ENCODE measurements at places on chromosomes 2 and 18.

- no peak for DNase-seq
Observed at GRCh38 chr2:77999376-77999775, 477.2 kb upstream of the LRRTM4 start.

DNA sequence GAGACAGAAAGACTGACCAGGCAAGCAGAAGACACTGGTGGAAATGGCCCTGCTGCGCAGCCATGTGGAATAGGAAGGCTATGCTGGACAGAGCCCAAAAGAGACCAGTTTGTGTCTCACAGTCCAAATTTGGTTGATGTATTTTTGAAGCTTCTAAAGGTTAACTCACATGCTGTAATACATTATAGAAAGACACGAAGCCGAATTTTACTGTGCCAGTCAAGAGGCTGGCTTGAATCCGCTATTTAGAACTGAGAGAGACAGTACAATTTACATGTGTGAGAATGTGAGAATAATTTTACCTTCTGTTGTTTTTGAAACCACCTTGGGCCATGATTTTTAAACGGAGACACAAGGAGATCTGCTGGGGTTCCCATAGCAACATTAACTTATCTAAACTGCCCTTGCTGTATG, 113.6 kb downstream of the METTL8 start:
- DNase-seq, result no peak

DNA sequence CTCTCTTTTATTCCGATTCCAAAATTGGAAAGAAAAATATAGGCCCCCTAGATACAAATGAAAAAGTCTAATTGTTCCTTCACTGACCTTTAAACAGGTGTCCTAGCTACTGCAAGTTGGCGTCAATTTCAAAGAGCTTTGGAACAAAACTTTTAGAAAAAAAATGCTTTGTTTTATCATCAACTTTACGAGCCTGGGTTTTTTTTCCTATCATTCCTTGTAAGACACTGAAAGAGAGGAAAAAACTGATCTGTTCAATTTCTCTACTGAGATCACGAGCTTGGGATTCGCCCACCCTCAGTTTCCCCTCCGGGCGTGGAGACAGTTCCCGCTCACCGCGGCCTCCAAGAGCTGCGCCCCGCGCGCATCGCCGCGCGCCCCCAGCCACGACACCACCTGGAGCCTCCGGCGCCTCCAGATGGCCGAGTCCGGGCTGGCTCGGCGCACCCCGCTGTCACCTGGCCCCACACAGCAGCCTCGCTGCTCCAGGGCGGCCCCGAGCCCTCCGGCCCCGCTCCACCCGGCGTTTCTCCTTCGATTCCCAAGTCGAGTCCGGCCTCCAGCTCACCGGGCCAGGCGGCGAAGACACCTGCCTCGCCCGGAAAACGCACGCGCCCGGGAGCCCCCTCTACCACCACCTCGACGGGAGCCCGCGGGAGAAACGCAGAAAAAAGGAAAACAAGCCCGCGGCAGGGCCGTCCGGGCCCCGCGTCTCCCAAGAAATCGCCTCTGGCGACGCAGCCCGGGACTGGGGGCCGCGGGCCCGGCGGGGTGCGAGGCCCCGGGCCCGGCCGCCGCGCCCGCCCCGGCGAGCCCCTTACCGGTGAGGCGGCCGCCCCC, 656 bp downstream of the TBC1D8 start:
- no peak for DNase-seq

DNA sequence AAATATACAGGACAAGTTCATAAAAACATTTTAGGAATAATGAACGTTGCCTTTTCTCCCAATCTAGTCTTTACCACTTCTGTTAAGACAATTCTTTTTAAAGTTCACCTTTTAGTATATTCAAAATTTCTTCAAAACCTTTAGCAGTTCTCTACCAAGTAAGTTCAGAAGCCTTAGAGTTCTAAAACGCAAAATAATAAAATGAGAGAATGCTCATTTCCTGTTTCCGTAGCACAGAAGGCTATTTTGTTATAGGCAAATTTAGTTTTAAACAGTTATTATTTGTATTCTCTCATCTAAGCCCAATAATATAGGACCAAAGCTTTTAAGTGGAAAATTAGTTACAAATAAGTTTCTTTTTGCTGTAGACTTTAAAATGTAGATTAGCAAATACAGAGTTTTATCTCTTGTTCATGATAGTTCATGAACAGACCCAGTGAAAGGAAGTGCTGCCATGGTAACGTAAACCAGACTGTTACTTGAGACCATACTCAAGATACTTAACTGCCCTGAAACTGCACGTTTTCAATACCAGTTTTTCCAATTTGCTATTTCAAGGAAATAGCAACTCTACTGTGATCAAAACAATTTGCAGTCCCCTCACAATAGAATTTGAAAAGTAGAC, 173.1 kb upstream of the STON1 start:
- peak; percentile 43 for DNase-seq

DNA sequence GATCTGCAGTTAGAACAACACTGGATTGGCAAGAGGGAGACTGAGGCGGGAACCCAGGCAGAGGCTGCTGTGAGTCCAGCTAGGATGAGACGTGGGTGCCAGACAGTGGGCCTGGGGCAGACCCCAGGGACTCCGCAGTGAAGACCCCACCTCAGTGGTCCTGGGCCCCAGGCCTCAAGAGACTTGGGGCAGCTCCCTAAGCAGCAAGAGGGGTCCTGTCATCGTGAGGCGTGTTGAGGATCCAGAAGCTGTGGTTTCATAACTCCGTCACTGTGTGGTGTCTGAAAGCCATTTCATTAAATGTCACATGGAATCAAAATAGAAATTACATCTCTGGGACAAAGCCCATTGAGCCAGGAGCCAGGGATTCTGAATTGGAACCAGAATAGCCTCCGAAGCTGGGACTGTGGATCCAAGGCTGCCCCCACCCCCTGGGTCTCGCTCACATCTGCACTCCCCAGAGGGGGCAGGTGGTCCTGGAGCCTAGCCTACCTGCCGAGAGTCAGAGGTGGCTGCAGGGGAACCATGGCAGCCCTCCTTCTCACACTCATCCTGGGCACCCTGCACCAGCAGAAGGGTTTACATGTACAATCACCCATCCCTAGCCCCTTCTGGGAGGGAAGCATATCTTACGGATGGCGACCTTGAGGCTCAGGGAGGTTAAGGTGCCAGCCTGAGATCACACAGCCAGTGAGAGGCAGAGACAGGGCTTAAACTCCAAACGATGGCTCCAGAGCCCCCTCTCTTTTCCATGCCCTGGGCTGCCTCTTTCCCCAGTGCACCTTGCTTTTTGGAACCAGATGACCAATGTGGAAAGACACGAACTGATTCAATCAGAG, 23.2 kb downstream of the RRM2 start:
- DNase-seq, result no peak

GRCh38 chr18:23688528-23688927, 725 bp upstream of the LAMA3 start:
- no peak for DNase-seq

- peak; percentile 28 for DNase-seq
Observed at GRCh38 chr18:3162181-3162580, 57.6 kb downstream of the MYOM1 start.

DNA sequence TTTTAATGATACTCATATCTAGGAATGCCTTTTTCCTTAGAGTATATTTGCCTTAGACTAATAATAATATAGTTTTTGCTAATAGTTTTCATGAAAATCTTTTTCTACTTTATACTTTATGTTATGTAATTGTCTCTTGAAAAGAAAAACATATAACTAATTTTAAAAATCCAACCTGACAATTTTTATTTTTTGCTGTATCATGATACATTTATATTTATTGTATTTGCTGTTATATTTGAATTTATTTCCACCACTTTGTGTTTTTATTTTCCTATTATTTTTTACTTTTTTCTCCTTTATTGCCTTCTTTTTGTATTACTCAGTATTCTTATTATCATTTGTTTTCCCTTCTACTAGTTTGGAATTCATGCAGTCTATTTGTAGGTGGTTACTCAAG, 85.4 kb downstream of the MBD5 start:
- no peak for DNase-seq

DNA sequence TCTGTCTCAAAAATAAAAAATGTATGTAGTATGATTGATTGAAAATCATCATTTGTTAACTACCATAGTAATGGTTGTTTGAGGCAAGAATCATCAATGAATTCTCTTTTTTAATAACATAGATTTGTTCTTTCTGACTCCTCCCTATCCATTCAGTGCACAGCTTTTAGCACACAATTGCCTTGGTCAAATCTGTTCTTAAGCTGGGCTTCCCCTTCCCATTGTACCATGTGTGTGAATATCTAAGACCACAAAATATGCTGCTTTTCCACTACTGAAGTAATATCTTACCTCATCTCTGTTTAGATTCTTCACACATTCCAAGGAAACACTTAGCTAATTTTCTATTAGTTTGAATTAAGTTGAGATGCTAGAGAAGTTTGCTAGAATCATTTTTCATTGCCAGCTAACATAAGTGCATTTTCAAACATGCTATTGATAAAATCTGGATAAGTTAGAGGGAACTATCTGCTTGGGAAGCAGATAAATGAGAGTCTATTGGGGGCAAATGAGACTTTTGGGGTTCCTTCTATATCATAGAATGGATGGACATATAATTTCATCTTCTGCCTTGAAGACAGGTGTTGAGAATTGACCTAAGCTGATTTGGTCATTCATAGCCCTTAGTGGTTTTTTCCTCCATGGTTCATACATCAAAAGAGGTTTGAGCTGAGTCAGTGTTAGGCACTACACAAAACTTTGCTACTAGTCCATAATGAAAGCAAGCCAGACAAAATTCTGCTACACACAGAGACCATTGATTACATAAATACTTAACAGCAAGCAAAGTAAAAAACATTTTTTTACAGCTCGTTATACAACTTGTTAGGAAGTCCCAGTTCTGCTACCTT, 231.9 kb downstream of the PLCL1 start:
- DNase-seq, result no peak

DNA sequence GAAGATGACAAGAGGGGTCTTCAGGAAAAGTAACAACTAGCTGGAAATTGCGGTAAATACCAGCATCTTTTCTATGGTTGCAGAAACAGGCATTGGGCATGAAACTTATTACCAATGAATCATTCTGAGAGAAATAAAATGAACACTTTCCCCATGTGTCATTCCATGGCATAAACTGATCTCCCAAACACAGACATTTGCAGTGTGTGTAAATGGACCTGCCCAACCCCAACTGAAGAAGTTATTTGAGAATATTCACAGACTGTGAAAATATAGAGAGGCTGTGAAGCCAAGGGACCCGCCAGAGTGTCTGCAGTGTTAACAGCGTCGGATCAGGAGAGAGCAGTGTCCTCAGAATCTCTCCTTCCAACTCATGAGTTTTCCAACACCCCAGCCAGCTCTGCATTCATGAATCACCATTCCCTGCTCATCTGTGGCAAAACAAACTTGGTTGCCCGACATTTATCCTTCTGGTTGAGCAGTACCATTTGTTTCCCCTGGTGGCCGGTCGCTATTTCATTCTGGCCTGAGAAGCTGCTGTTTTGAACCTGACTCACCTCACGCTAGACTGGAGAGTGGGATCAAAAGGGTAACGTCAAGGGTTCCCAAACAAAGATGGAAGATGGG, 238.4 kb downstream of the PID1 start:
- DNase-seq, result no peak

DNA sequence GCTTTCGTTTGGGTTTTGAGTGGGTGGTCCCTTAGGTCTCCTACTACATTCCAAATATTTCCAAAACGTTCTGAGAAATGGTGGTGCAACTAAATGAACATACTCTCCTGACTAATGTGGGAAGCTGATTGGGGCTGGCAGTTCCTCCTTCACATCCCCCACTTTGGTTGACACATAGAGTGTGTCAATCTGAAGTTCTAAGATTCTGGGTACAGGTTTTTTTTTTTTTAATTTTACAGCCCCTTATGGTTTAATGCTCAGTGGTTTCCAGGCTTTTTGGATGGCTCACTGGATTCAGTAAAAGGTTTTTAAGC, 58.4 kb upstream of the ITGB6 start:
- DNase-seq, result no peak

- DNase-seq, result no peak
Observed at GRCh38 chr2:117523267-117523666, 291.2 kb upstream of the DDX18 start.

Data from cardiac fibroblast (primary cell).